MCF 10A (cell line): ENCODE measurements at places on chromosomes 1 and 21. TPM values are rescaled to one million over a fixed set of nuclear protein-coding genes. Genes with fewer than 3 reads are reported as not detected.

DNA sequence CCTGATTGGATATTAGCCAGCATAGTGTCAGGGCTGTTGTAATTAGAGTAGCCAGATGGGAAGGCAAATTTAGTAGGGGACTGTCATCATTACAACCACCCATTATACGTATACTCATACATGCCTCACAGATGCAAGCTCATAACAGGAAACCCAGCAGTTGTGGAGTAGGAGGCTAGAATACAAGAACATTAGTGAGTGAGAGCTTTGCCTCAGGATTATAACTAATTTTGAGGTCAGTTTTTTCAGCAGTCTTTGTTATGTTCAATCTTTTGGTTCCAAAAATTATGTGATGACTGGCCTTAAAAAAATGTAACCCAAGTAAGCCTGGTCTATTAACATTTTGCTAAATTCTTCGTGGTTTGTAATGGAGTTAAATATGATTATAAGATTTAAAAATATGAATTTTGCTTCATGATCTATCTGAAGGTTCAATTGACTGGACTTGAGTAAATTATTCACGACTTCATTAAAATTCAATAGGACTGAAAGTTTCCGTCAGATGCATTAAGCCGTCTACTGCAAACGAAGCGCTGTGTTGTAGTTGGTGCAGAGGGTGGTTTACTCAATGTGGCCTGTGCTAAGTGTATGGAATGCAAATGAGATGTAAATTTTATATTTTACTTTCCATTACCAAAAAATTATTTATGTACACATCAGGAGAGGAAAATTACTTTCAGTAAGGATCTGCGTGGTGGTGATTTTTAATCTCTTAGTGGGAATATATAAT, 48.8 kb downstream of the KCNK1 start:
- no peak overlapping the region for H3K27ac ChIP-seq
- H3K36me3 ChIP-seq, result peaks cover 17% of the 10 kb centered on the region
- H3K4me1 ChIP-seq, result peaks cover 19% of the 10 kb centered on the region
- DNase-seq, result no peak
- H3K27me3 ChIP-seq, result no peaks in the 10 kb centered on the region

- H3K27ac ChIP-seq, result no peak overlapping the region
- no peak overlapping the region for H3K4me3 ChIP-seq
- DNase-seq, result no peak
- peaks cover 56% of the 10 kb centered on the region for H3K27me3 ChIP-seq
- no peaks in the 10 kb centered on the region for H3K36me3 ChIP-seq
Observed at GRCh38 chr1:165451691-165452090, 6.8 kb upstream of the RXRG start.

DNA sequence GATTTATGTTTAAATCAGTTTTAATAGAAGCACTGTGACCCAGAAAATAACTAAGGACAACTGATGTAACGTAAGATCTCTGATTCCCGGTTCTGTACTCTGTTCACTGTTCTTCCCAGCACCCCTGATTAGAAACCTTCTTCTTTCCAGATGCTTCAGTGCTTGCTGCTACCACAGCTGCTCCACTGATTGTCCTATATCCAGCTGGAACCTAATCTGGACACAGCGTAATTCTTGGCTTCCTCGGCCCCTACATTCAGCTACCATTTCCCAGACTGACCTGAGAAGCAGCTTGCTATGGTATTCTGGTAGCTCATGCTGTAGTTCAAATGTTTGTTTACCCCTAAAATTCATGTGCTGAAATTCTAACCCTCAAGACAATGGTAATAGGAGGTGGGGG, 302.7 kb downstream of the GRIK1 start:
- no peak overlapping the region for H3K4me3 ChIP-seq
- H3K27me3 ChIP-seq, result no peaks in the 10 kb centered on the region
- H3K27ac ChIP-seq, result no peak overlapping the region
- H3K4me1 ChIP-seq, result no peaks in the 10 kb centered on the region
- no peaks in the 10 kb centered on the region for H3K36me3 ChIP-seq

- H3K27me3 ChIP-seq, result peaks cover 59% of the 10 kb centered on the region
- DNase-seq, result no peak
- H3K4me1 ChIP-seq, result no peaks in the 10 kb centered on the region
- no peak overlapping the region for H3K27ac ChIP-seq
Observed at GRCh38 chr1:25648681-25649440, 32.3 kb downstream of the MAN1C1 start.

DNA sequence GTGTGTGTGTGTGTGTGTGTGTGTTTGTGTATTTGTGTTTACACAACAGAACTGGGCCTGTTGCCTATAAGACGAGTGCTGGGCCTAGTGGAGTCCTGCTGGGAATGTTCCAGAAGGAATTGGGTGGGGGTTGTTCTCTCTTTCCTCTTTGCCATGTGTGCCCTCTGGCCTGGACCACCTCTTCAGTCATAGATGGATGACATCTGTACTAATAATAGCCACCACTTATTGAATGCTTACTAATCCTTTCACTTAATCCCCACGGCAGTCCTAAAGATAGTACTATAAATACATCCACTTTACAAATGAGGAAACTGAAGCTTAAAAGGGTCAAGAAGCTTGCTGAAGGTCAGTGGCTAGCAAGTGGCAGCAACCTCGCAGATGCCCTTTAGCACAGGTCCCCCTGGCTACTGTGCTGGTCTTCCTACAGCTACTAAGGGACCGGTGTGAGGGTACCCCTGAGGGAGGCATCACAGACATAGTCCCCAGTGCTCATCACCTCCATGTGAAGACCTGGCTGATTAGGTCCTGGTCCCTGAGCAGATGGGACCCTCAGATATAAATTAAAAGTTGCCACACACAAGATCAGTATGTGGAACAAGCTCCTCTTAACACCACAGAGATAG, 55.2 kb upstream of the KIF1B start:
- no peaks in the 10 kb centered on the region for H3K4me1 ChIP-seq
- no peak overlapping the region for H3K27ac ChIP-seq
- H3K27me3 ChIP-seq, result no peaks in the 10 kb centered on the region
- no peak overlapping the region for H3K4me3 ChIP-seq
- H3K36me3 ChIP-seq, result peaks cover 59% of the 10 kb centered on the region
- no peak for DNase-seq

GRCh38 chr1:228734881-228735801, at the start of gene RHOU:
RHOU (plus strand) TSS chr1:228735479; CDS start chr1:228735743, 264 bp downstream.
- peaks cover 9% of the 10 kb centered on the region for H3K27me3 ChIP-seq
- peak; percentile 55 for DNase-seq
- peak within 1 kb of the TSS; percentile 61 for H3K27ac ChIP-seq
- peak within 1 kb of the TSS; percentile 72 for H3K4me3 ChIP-seq

- peak; percentile 14 for DNase-seq
- H3K36me3 ChIP-seq, result no peaks in the 10 kb centered on the region
- H3K27ac ChIP-seq, result no peak overlapping the region
- no peaks in the 10 kb centered on the region for H3K27me3 ChIP-seq
- H3K4me1 ChIP-seq, result peaks cover 18% of the 10 kb centered on the region
- H3K4me3 ChIP-seq, result no peak overlapping the region
Observed at GRCh38 chr21:25806060-25806459, 71.3 kb downstream of the GABPA start.

DNA sequence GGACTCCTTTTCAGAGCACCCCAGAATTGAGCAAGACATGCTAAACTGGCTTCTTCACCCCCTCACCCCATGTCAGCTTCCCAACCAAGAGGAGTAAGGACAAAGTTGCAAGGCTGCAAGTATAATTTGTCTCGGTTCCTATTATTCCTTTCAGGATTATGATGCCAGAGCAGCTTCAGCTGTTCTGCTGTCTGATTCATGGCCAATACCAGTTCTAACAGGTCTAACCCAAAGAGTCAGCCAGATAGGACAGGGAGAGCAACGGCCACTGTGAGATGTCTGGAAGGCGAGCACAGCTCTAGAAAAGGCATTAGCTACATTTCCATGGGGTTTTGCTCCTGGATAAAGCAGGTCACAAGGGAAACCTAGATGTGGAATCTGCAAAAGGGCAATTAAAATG, 53.3 kb upstream of the HOOK1 start:
- H3K27ac ChIP-seq, result no peak overlapping the region
- H3K4me3 ChIP-seq, result no peak overlapping the region
- no peaks in the 10 kb centered on the region for H3K36me3 ChIP-seq
- peaks cover 31% of the 10 kb centered on the region for H3K4me1 ChIP-seq
- DNase-seq, result peak; percentile 53

GRCh38 chr1:94329276-94329675, 88.9 kb upstream of the ABCD3 start:
- H3K27ac ChIP-seq, result no peak overlapping the region
- peaks cover 33% of the 10 kb centered on the region for H3K4me1 ChIP-seq
- H3K27me3 ChIP-seq, result no peaks in the 10 kb centered on the region
- no peaks in the 10 kb centered on the region for H3K36me3 ChIP-seq
- H3K4me3 ChIP-seq, result no peak overlapping the region

DNA sequence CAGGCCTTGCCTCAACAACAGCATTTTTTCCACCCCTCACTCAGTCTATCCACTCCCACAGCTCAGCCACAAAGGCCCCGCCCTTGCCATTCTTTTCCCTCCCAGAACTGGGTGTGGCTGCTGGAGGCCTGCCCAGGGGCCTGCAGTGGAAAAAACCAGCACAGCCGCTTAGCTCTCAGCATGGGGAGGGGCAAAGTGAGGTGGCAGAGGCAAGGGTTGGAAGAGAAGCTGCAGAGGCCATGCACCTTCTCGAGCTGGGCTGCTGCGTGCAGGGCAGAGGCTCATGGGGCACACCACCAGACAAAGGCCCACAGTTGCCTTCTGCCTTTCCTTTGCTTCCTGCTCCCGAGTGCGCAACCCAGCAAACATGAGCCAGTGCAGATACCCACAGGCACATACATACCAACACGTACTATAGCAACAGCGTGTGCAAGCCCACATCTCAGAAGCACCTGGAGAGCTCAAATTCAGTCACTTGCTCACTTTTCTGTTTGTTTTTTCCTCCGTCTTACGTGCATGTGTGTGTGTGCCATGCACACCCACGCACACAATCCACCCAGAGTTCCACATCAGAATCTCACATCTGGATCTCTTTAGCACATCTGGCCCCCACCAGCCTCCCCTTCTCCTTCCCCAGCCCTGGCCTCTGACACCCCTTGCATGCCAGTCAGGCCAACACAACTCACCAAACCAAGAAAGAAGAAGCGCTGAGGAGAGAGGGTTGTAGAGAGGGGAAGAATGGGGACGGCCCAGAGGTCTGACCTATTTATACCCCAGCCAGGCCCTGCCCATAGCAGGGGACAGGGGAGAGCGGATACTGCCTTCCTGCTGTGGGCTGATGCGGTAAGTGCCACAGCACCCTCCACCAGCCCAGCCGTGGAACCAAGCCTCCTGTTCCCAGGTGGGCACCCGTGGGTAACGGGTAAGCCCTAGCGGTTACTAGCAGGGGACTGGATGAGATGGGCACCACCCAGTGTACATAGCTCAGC, at the start of gene S100A4:
Gene S100A4, minus strand, starts transcription at position 740 of the 989 bp plus-strand sequence. CDS start 1,012 bp downstream, outside the sequence.
- peaks cover 89% of the 10 kb centered on the region for H3K4me1 ChIP-seq
- peaks cover 11% of the 10 kb centered on the region for H3K36me3 ChIP-seq
- H3K27me3 ChIP-seq, result no peaks in the 10 kb centered on the region
- peak within 1 kb of the TSS; percentile 92 for H3K27ac ChIP-seq

DNA sequence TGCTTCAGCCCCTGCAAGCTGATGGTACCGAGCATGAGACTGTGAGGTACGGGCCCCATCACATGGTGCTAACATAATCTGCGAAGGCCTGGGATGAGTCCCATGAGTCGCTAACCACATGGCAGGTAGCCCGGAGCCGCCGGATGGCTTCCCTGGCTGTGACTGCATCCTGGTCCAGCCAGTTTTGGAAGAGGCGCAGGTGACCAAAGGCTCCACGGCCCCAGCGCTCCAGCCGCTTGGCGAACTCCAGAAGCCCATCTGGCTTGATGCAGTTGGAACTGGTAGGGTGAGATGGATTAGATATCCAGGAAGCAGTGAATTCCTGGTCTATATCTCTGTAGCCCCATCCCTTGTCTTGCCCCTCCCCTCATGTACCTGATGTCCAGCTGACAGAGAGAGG, 24.6 kb downstream of the LRRC41 start:
- H3K4me1 ChIP-seq, result no peaks in the 10 kb centered on the region
- no peak overlapping the region for H3K27ac ChIP-seq
- H3K36me3 ChIP-seq, result peaks cover 75% of the 10 kb centered on the region
- DNase-seq, result peak; percentile 31
- no peaks in the 10 kb centered on the region for H3K27me3 ChIP-seq

DNA sequence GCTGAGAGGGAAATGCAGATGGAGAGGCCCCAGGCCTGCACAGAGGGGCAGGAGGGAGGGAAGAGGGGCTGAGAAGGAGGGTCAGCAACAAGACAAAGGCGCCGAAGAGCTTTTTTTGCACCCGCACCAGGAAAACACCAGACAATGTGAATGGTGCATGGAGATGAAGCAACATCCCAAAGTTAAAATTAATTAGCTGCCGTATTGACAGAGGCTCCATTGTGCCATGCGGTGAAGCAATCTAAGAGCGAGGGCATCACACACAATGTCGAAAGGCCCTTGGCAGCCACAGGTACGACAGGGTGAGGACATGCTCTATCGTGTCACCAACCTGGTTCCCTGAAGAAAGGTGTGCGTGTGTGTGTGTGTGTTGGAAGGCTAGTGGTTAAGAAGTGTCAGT, 41.2 kb downstream of the SSBP3 start:
- no peaks in the 10 kb centered on the region for H3K27me3 ChIP-seq
- no peaks in the 10 kb centered on the region for H3K36me3 ChIP-seq
- no peak overlapping the region for H3K27ac ChIP-seq
- H3K4me1 ChIP-seq, result no peaks in the 10 kb centered on the region
- no peak overlapping the region for H3K4me3 ChIP-seq

DNA sequence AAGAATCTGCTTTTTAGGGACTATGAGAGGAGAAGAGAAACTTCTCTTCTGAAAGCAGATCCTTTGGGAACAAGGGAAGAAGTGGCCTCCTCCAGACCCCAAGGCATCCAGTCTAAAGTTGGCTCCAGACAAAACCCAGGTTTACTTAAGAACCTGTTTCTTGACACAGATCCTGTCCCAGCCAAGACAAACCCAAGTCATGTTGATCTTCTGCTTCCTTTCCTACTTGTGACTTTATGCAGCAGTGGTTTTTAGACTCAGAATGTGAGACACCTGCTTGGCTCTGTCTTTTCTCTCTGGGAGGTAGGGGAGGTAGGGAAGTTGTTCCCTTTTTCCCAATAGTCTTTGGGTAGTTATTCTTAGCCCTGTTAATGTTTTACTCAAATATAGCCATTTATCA, 38.3 kb downstream of the ELAPOR1 start:
- H3K4me1 ChIP-seq, result peaks cover 6% of the 10 kb centered on the region
- no peaks in the 10 kb centered on the region for H3K36me3 ChIP-seq
- H3K4me3 ChIP-seq, result no peak overlapping the region
- no peak for DNase-seq
- H3K27me3 ChIP-seq, result no peaks in the 10 kb centered on the region
- no peak overlapping the region for H3K27ac ChIP-seq

DNA sequence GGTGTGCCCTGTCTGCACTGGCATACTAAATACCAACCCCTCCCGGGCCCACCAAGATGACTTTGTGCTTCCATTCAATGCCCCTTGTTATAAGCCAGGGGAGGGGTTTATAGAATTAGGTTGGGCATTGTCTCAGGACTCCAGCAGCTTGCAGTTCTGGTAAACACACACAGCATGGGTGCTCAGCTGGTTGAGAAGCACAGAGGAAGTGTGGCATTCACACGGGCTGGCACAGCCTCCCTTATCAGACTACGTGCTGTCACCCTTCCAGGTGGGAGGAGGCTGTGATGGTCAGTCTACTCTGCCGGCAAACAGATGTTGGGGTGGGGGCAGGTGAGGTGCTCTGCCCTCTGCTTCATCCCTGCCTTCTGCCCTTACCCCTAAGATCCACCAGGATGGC, 15.0 kb upstream of the SLC6A17 start:
- H3K36me3 ChIP-seq, result no peaks in the 10 kb centered on the region
- no peak overlapping the region for H3K27ac ChIP-seq
- DNase-seq, result no peak
- peaks cover 65% of the 10 kb centered on the region for H3K27me3 ChIP-seq
- H3K4me3 ChIP-seq, result no peak overlapping the region

Gene SPATC1L
- total RNA-seq, result 10.5 and 11.3 TPM in 2 replicates

Gene LGALS8
- 73.2 and 99.7 TPM in 2 replicates for total RNA-seq

Gene AMPD1
- total RNA-seq, result not detected in 2 replicates

Gene OR2L2
- 0.19 and 0.34 TPM in 2 replicates for total RNA-seq

Gene IL24
- 0.58 and 1.1 TPM in 2 replicates for total RNA-seq

Gene BLACAT1
- 0.72 and 1.1 TPM in 2 replicates for total RNA-seq

Gene SAMD13
- total RNA-seq, result 1.2 and 1.3 TPM in 2 replicates

Gene DSCAM
- 0.29 and 0.33 TPM in 2 replicates for total RNA-seq

Gene CDK11A
- 43.8 and 54.0 TPM in 2 replicates for total RNA-seq

Gene CASQ1
- not detected in 2 replicates for total RNA-seq

Gene TMEM269
- 0.17 TPM in 1 of 2 replicates, not detected in the other for total RNA-seq
